ENCODE measurements at places on chromosomes 3 and 15. TPM values are rescaled to one million over a fixed set of nuclear protein-coding genes. Genes with fewer than 3 reads are reported as not detected.

Gene SH2D7
- not detected for total RNA-seq

Gene IL16
- total RNA-seq, result 0.07 TPM

Gene ERICH6
- total RNA-seq, result not detected

Gene C3orf20
- not detected for total RNA-seq

Gene PLA2G4E
- 0.14 TPM for total RNA-seq

Gene TMC3
- total RNA-seq, result not detected

Gene GOLGA8M
- total RNA-seq, result not detected

Gene ZBED2
- total RNA-seq, result 2.1 TPM

All from nasal cavity respiratory epithelium epithelial cell of viscerocranial mucosa (primary cell).